HS-5 (cell line): ENCODE measurements at places on chromosomes 12 and 14.
A peak's percentile ranks its signal among the peaks of the same experiment; 100 is the strongest.

DNA sequence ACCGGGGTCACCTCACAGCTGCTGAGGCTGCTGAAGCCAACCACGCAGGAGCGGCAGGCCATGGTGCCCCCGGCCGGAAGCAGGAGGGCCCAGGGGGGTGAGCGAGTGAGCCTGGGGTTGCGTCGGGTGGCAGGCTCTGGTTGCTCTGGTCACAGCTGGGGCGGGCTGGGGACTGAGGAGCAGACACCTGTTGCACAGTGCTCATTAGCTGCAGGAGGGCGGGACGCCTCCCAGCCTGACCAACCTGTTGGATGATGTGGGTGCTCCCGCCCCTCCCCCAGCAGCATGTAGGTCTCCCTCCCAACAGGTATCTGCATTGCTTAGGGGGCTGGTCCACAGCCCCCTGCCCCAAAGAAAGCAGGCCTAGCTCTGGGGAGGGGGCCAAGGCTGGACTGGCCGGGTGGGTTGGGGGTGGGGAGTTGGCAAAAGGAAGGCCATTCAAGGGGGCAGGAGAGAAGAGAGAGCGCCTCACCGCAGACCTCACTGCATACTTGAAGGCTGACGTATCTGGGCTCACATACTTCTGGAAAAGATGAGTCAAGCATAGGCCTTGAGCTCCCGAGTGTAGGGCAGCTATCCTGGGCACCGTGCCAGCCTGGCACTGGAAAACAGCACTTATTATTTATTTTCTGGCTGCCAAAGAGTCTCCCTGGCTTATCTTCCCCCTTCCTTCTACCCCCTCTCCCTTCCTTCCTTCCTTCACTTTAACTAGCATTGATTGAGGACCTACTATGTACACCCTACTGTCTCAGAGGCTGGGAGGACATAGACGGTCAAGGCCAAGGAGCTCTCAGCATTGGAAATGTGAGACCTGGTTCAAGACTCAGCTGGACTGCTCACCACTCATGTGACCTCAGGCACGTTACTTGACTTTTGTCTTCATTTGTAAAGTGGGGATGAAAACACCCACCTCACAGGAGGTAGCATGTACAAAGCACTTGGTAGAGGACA is at the start of gene KRT80:
TSS of gene KRT80 (minus strand) at position 174 of the 951 bp plus-strand sequence. CDS start at position 62, 112 bp downstream.
- peak; percentile 96 for DNase-seq

GRCh38 chr12:123229051-123229450 is 3.9 kb downstream of the MPHOSPH9 start:
- no peak for DNase-seq

GRCh38 chr14:38616959-38617358 is 361.1 kb upstream of the CLEC14A start:
- DNase-seq, result no peak

DNA sequence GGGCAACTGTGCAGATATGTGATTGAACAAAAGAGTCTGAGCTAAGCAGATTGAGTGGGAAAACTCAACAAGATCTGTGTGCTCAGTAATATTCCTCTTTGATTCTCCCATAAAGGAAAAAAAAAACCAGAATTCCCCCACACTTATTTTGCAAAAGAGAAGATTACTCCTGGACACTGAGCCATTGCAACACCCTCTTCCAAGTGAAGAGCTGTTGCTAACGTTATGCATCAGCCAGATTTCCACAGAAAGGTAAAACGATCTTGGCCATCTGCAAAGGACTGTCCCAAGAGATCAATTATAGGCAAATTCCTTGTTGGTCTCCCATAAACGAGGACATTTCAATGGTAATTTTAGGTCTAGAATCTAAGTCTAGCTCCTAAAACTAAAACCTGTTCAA is 587.7 kb downstream of the C12orf50 start:
- no peak for DNase-seq

GRCh38 chr12:125890971-125891370 is 825.7 kb downstream of the AACS start:
- DNase-seq, result peak; percentile 38

- DNase-seq, result peak; percentile 82
These were observed 9.8 kb upstream of the KDM2B start for GRCh38 chr12:121590476-121591143.

DNA sequence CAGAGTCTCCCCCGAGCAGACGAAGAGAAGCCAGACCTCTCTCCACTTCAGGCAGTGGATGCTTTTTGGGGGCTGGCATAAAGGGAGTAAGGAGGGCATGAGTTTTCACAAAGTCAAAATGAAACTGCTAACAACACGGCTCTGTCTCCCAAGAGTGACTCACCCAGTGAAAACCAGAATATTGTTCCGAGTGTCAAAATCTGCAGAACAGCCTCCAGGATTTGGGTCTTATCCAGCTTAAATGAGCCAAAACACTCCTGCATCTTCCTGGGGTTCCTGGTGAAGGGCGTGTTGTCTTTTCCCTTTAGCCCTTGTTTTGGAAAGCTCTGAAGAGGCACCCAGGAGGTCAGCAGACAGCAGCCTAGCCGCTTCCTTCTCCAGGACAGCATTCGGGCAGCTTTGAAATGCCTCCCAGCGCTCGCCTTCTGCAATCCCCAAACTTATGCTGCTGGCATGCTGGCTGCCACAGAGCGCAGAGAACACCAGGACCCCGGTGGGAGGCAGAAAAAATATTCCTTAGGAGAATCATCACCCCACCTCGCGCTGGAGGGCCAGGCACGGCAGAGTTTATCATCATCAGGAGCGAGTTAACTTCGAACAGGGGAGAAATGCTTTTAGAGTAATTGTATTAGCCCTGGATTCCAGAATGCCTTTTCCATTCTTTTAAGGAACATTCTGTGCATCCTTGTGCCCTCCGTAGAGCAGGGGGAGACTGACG is 117.7 kb upstream of the NCOR2 start:
- peak; percentile 29 for DNase-seq

DNA sequence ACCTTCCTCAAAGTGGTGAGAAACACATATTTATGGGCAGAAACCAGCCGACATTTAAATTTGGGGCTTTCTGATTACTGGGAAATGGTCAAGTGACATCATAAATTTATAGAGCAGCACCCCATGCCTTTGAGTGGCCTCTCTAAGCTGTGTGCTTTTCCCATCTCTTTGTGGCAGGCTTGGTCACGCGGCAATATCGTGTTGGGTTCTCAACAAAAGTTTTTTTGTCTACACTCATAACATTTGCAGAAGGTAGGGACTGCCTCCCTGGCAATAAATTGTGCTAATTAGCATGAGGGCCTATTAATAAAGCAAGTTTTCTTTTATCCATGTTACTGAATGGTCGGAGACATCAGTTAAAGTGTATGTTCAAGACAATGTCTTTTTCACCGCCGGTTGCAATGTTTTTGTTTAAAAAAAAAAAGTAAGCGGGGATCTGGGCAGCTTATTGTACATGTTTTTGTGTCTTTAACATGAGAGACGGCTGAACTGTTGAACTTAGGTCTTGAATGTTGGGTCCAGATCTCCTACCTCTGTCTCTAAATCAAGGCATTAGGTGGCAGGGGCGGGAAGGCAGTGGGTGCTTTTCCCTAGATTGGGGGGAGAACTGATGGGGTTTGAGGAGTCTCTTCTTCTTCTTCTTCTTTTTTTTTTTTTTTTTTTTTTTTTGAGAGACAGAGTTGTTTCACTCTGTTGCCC is 193.3 kb downstream of the PHETA1 start:
- no peak for DNase-seq
